Cardiac muscle cell (in vitro differentiated cells and primary cell): ENCODE measurements at places on chromosomes 4 and X.

- DNase-seq: peak; percentile 4
Observed at GRCh38 chr4:101784957-101785356, 5.6 kb upstream of the BANK1 start.

DNA sequence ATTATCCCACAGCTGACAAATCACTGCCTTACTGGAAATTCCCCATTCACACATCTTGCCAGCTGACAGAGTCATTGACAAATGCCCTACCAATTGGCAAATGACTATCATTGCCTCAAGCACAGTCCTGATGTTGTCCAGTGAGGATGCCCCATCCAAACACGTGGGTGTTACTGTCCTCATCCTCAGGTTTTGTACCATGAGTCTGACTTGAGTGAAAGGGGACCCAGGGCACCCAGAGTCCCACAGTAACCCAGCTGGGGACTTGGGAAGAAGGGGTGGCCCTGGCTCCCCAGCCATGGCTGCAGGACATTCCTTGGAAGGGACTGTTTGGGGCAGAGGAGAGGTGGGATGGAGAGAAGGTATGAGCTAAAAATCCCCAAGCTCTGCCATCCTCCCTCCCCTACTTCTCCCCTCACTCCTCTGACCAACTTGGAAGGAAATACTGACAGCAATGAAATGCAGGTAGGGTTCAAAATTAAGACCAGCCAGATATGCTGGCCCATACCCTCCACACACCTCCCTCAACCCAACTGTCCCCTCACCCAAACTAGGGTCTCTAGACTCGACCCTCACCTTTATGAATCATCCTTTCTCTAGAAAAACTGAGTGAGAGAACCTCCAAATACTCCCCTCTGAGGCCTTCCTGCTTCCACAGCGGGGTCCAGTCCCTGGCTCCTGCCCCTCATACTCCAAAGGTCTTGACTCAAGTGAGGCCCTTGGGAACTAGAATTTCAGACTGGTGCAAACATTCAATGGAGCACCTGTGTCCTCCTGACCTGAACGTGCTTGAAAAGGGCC, 5.1 kb downstream of the TIMP1 start:
- no peak for DNase-seq

DNA sequence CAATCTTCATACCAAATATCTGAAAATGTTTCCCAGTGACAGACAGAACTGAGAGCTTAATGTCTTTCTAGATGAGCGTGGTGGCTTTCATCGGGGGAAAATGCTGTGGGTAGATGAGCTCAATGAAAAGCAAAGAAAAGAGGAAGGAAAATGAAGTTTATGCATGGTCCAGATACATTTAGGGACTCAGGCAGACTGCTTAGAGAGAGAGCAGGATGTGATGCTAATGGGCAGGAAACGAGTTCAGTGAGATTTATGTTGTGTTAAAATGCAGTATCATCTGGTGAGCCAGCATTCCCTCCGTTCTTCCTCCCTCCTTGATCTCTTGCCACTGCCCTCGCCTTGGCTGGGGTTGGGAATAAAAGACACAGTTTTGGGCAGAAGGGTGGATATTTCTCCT, 229.2 kb downstream of the GBA3 start:
- no peak for DNase-seq

- peak; percentile 16 for DNase-seq
Observed at GRCh38 chr4:3199653-3200422, 49.1 kb upstream of the MSANTD1 start.

DNA sequence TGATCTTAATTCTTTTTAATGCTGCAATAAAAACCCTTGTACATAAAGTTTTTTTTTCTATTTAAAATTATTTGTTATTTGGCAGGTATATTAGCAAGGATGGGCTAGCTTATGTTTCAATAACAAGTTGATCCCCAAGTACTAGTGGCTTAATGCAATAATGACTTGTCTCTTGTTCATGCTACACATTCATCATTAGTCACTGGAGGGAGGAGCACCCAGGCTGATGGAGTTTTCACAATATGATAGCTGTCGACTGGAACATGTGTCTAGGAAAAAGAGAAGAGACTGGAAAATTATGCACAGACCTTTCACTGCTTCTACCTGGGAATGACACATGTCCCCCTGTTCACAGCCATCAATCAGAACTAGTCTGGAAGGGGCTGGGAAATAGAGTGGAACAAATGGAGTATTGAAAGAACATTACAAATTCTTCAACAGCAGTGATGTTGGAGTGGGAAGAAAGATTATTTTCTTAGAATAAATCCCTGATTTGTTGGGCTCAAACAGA, 387.9 kb upstream of the RPS6KA3 start:
- no peak for DNase-seq

GRCh38 chrX:1749499-1749898, 134.6 kb downstream of the ASMT start:
- DNase-seq: no peak
